ENCODE measurements at places on chromosomes 11 and 22.

- no peak for DNase-seq
Measured at GRCh38 chr11:9170450-9170849, 79.1 kb upstream of the SCUBE2 start.

DNA sequence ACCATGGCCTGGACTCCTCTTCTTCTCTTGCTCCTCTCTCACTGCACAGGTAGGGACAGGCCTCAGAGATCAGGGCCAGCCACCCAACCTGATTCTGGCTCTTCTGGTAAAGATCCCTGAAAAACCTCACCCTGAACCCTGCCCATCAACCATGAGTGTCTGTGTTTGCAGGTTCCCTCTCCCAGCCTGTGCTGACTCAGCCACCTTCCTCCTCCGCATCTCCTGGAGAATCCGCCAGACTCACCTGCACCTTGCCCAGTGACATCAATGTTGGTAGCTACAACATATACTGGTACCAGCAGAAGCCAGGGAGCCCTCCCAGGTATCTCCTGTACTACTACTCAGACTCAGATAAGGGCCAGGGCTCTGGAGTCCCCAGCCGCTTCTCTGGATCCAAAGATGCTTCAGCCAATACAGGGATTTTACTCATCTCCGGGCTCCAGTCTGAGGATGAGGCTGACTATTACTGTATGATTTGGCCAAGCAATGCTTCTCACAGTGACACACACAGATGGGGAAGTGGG, 80.9 kb downstream of the ZNF280B start:
- DNase-seq: no peak

- DNase-seq: no peak
Measured at GRCh38 chr11:56010716-56011115, 16.3 kb upstream of the OR5F1 start.

DNA sequence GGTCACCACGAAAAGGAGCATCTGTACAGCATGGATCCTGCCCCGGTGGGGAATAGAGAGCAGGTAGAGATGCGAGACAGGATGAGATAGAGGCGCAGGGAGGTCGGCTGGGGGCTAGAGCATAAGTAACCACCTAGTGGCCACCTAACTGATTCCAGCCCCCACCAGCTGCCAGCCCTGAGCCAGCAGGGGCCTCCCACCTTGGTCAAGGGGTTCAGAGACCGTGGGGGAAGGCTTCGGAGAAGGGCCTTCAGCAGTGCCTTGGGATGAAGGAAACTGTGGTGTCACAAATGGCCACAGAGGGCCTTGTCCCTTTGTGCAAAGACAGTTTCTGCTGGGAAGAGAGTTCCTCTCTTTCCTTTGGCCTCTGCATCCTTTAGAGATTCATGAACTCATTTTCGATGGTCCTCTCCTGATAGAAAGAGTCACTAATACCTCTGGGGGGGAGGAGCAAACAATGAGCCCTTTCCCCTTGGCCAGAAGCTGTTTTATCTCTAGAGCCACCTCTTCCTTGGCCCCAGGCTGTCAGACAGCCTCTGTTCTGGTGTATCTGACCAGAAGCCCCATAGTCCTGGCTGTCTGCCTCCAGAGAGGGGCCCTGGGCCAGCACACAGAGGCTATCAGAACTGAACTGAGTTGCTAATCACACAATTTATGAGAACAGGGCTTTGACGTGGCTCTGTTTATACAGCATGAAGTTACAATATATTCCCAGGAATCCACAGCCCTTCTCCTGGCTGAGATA, 146.0 kb downstream of the PARVA start:
- no peak for DNase-seq

DNA sequence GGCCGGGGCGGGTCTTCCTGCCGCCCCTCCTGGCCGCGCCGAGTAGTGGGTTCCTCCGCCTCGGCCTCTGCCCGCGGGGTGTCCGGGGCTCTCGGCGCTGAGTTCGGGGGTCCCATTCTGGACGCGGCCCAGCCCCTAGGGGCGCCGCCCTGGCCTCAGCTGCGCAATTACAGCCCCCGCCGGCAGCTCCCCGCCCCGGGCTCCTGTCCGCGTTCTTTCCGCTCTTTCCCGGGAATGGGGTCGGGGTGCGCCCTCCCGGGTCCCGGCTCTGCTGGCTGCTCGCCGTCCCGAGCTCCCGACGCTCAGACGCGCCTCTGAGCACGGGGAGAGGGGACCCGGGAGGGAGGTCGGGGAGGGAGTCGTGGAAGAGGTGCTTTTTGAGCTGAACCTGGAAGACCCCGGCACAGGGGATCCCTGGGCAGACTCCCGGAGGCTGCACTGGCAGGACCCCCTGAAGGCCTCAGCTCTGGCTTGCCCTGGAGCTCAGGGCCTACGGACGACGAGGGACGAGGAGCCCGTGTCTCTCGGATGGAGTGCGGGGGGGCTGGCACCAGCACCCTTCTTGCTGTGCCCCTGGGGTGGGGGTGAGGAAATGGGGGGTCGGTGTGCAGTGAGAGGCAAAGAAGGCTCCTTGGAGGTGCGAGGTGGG, 558 bp downstream of the TSPAN4 start:
- no peak for DNase-seq

DNA sequence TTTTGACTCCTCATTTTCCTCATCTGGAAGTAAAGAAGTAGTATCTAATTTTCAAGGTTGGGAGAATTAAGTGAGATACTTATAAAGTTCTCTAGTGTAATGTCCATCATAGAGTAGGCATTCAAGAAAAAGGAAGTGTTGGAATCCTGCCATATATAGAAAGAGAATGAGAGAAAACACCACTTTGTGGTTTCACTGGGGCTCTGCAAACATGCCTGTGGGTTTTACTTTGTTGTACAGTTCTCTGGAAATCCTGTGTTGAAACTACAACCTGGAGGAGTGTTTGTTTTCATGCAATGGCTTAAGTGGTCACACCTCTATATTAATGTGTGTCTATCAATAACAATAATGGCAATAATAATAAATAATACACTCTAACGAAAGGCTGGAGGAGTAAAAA, 741.7 kb downstream of the NELL1 start:
- DNase-seq: peak; percentile 1

Data from activated CD4-positive, alpha-beta T cell treated with anti-CD3 and anti-CD28 coated beads, Interleukin-2, Interleukin-6, amounts not matched to agents 100 ng/mL and 50 ng/mL, durations not matched to agents 16 hours and 8 hours (primary cell).